ENCODE measurements at places on chromosomes 16 and 17.

DNA sequence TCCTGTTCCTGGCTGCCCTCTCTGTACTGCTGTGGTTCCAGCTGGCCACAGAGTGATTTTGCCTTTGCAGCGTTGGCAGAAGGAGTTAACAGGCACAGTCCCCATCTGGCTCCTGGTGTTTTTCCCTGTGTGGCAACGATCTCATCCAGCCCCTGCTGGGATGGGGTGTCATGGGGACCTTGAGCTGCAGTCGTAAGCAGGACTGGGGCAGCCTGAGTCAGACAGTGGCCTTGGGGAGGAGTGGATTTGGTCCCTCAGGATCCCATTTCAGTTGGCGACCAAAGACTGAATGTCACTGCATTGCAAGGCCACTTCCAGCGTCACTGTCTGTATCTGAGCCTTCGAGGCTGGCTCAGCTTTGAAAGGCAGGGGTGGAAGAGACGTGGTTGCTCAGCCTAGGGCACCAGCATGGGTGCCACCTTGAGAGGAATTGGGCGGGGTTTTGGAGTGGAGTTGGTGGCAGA, 11.9 kb downstream of the TMEM94 start:
- H3K4me1 ChIP-seq: no peaks in the 10 kb centered on the region
- peak overlapping the region; percentile 69 for H3K27ac ChIP-seq
- peak overlapping the region; percentile 1 for H3K4me3 ChIP-seq
- H3K36me3 ChIP-seq: peaks cover 6% of the 10 kb centered on the region
- H3K27me3 ChIP-seq: no peaks in the 10 kb centered on the region
- peak; percentile 83 for DNase-seq

GRCh38 chr17:15036238-15036637, 228.9 kb downstream of the PMP22 start:
- no peaks in the 10 kb centered on the region for H3K27me3 ChIP-seq
- H3K27ac ChIP-seq: no peak overlapping the region
- H3K4me1 ChIP-seq: no peaks in the 10 kb centered on the region
- H3K4me3 ChIP-seq: no peak overlapping the region
- H3K36me3 ChIP-seq: no peaks in the 10 kb centered on the region

- no peak overlapping the region for H3K4me3 ChIP-seq
- H3K27ac ChIP-seq: no peak overlapping the region
- no peak for DNase-seq
- no peaks in the 10 kb centered on the region for H3K36me3 ChIP-seq
Measured at GRCh38 chr17:66978514-66979061, 14.1 kb downstream of the CACNG4 start.

- H3K27ac ChIP-seq: peak overlapping the region; percentile 54
- peaks cover 9% of the 10 kb centered on the region for H3K4me1 ChIP-seq
- H3K27me3 ChIP-seq: no peaks in the 10 kb centered on the region
Measured at GRCh38 chr17:8563024-8563776, 67.3 kb downstream of the MYH10 start.

GRCh38 chr16:49463529-49463928, 89.9 kb downstream of the C16orf78 start:
- DNase-seq: peak; percentile 43
- no peak overlapping the region for H3K27ac ChIP-seq
- no peaks in the 10 kb centered on the region for H3K36me3 ChIP-seq
- H3K4me1 ChIP-seq: no peaks in the 10 kb centered on the region
- no peaks in the 10 kb centered on the region for H3K27me3 ChIP-seq

- H3K27ac ChIP-seq: no peak overlapping the region
- no peaks in the 10 kb centered on the region for H3K36me3 ChIP-seq
- H3K27me3 ChIP-seq: no peaks in the 10 kb centered on the region
Measured at GRCh38 chr17:1608676-1609075, 20.0 kb downstream of the SLC43A2 start.

DNA sequence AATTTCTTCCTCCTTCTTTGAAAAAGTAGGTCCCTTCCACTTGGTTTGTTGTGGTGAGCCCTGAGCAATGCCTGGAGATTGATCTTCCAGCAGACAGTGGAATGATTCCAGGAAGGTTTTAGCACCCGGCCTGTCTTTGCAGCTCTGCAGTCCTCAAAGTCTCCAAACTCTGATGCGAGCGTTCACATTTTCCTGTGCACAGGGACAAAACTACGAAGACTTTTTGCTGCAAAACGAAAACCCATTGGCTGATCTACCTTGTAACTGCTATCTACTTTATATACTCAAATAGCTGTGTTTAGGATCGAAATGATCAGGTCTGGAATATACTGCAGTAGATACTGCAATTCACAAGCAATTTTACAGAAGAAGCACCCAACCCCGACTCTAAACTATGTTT, 21.7 kb downstream of the G6PC1 start:
- H3K4me3 ChIP-seq: peak overlapping the region; percentile 13
- peak overlapping the region; percentile 74 for H3K27ac ChIP-seq
- no peaks in the 10 kb centered on the region for H3K36me3 ChIP-seq
- H3K27me3 ChIP-seq: no peaks in the 10 kb centered on the region
- peaks cover 23% of the 10 kb centered on the region for H3K4me1 ChIP-seq

- peaks cover 4% of the 10 kb centered on the region for H3K27me3 ChIP-seq
- H3K36me3 ChIP-seq: no peaks in the 10 kb centered on the region
- no peak overlapping the region for H3K4me3 ChIP-seq
Measured at GRCh38 chr16:50834701-50835100, 92.8 kb downstream of the CYLD start.

DNA sequence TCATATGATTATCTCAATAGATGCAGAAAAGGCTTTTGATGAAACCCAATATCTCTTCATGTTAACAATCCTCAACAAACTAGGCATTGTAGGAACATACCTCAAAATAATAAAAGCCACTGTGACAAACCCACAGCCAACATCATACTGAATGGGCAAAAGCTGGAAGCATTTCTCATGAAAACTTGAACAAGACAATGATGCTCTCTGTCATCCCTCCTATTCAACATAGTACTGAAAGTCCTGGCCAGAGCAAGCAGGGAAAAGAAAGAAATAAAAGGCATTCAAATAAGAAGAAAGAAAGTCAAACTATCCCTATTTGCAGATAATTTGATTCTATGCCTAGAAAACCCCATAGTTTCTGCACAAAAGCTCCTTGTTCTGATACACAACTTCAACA, 999.2 kb upstream of the GOT2 start:
- no peak overlapping the region for H3K27ac ChIP-seq
- no peaks in the 10 kb centered on the region for H3K4me1 ChIP-seq
- DNase-seq: no peak
- no peak overlapping the region for H3K4me3 ChIP-seq

DNA sequence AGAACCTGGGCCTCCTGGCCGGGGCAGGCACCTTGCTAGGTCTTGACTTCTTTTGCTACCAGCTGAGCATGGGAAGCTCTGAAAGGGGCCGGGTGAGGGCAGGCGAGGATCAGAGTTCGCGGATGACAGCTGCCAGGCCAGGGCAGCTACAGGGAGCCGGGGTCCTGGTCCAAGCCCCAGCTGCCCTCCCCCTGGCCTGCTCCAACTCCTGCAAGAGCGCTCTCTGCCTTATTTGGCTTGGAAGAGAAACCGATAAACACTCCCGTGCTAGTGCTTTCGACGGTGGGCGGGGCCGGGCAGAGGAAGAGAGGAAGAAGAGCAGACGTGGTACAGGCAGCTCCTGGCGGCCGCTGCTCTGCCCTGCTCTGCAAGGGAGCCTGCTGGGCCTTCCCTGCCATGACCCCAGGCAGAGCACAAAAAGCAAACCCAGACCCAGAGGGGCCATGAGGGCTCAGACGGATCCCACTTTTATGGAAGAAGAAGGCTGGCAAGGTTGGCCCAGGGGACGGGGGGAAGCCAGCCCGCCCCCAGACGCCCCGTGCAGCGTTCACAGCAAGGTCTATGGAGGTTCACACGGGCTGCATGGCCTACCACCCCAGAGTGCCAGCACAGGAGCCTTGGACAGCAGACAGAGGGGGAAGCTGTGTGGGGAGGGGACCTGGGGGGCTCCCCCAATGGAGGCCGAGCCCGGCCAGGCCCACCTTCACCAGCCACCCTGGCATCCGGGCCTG, 25.6 kb downstream of the PIEZO1 start:
- peaks cover 8% of the 10 kb centered on the region for H3K36me3 ChIP-seq
- no peak for DNase-seq
- H3K27ac ChIP-seq: no peak overlapping the region

- peaks cover 41% of the 10 kb centered on the region for H3K36me3 ChIP-seq
- DNase-seq: no peak
- H3K27me3 ChIP-seq: no peaks in the 10 kb centered on the region
Measured at GRCh38 chr16:2692948-2693651, 10.8 kb downstream of the KCTD5 start.

GRCh38 chr16:27514806-27515205, 34.9 kb downstream of the GTF3C1 start:
- no peak for DNase-seq
- H3K4me1 ChIP-seq: no peaks in the 10 kb centered on the region
- H3K27ac ChIP-seq: no peak overlapping the region
- peaks cover 84% of the 10 kb centered on the region for H3K36me3 ChIP-seq
- no peak overlapping the region for H3K4me3 ChIP-seq
- no peaks in the 10 kb centered on the region for H3K27me3 ChIP-seq

All from tibial artery (tissue), 4 donors.